ENCODE measurements at places on chromosomes 6 and 20.

- DNase-seq: no peak
Observed at GRCh38 chr6:44804546-44805159, 417.1 kb downstream of the CDC5L start.

DNA sequence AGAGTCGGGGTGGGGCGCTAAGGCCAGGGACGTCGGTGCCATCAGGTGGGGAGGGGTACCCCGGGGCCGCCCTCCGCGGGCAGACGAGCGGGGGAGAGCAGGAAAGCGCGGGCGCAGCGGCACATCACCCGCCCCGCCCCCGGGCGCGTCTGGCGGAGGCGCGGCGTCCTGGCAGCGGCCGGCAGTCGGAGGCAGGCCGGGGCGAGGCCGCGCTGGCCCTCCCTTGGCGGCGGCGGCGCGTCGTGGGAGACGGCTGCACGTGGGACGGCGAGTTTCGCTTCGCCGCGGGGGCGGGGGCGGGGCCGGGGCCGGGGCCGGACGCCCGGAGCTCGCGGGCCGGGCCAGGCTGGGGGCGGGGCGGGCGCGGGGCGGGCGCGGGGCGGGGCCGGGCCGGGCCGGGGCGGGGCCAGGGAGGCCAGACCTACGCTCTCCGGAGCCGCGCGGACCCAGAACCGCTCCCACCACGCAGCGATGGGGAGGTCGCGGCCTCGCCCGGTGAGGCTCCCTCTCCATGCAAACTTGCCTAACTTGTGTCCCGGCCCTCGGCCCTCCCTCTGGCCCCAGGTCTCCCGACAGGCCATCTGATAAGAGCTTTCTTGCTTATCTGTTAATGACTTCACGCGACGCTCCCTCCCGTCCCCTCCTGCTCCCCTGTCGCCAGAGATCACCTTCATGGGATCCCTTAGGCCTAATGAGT is 12.5 kb downstream of the ITPR3 start:
- DNase-seq: no peak

DNA sequence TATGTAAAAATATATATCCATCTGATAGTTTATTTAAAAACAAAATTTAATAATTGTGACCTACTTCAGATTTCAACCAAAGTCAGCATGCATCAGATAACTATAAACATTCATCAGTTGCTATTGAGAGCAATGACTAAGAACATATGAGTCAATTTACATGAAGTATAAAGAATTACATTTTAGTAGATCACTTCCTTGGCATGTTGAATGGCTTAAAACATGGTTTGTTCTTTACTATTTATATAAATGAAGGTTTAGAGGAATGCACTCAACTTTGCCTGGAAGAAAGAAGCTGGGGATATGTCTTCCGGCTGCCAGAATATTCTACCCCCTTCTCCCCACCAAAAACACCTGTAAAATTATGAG is 6.4 kb upstream of the FAM217A start:
- no peak for DNase-seq

DNA sequence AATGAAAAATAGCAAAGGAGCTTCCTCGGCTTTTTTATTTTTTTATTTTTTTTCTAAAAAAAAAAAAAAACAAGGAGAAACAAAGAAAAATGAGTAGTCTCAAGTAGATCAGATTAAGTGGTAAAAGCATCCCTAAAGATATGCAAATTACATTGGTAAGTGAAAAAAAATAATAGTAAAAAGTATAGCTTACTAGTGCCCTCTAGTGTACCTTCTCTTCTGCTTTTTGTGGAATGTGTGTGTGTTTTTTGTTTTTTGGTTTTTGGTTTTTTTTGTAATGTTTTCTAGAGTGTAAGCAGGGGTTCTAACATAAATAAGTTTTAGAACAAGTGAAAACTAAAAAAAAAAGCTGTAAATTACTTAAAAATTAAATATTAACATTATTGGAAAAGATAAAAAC is 1062.0 kb downstream of the HACE1 start:
- no peak for DNase-seq

- no peak for DNase-seq
Observed at GRCh38 chr20:49603209-49603627, 35.3 kb upstream of the PTGIS start.

GRCh38 chr6:155850408-155850841 is 394.8 kb upstream of the NOX3 start:
- DNase-seq: no peak

GRCh38 chr20:19672498-19672897 is 85.6 kb upstream of the RIN2 start:
- DNase-seq: no peak

All from NCI-H2107 (cell line).